HEK293T (cell line): ENCODE measurements at places on chromosomes 7 and 10.

DNA sequence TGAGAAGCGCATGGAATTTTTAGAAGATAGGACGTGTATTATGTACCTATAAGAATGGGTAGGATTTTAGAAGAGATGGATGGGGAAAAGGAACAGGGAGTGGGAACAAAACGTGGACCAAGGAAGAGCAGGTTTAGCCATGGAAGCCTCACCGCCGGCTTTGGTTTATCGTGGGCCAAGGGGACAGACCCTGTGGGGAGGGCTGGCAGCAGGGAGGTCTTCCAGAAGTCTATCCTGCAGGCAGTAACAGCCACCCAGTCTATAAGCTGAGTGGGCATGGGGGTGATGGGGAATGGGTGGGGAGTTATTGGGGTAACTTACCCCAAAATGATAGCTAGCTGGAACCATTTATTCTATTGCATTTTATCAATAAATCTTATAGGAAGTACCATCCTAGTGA, 44.9 kb downstream of the IKZF1 start:
- no peak for DNase-seq

DNA sequence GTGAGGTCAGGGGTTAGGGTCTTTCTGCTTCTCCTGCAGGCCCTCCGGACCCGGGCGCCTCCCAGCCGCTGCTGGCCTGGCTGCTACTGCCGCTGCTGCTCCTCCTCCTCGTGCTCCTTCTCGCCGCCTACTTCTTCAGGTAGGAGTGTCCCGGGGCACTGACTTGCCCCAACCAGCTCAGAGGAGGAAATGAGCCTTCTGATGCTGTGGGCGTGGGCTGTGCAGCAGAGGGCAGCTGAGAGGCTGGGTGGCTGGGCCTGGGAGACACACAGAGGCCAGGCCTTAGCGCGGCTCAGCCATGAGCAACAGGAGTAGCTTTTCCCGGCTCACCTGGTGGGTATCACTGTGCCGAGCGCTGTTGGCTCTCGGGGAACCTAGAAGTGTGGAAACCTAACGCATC, 78.9 kb downstream of the MKI67 start:
- DNase-seq: no peak

GRCh38 chr7:152751449-152752141, 8.0 kb upstream of the ACTR3B start:
- DNase-seq: no peak

- no peak for DNase-seq
These were observed 96.0 kb downstream of the VIPR2 start for GRCh38 chr7:159048656-159049055.

GRCh38 chr7:94579470-94579869, 69.9 kb downstream of the CASD1 start:
- no peak for DNase-seq

DNA sequence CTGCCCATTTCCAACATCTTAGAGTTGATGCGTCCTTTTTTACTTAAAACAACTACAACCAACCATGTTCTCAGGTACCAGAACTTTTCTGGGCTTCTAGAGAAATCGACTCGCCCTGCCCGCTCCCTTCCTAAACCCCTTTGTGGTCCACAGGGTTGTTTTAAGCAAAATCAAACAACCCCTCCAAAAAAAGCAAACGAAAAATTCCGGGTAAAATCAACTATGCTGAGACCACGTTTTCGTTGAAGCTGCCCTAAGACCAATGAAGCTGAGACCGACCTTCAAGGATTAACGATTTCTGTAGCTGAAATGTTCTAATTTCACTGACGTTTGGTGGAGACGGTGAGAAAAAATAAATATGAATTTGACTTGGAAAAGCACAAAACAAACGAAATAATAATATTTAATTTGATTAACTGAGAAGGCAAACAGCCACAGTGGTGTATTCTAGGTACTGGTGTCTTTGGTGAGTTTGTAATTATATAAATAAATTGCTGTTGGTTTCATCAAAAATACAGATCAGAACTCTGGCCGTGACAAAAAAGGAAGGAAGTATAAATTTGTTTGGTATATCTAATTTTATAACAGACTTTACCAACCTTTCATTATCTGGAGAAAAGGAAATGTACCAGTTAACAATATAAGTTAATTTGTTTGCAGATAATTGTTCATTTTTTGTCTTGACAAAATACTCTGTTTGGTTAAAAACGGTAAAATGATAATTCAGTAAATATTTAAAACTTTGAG, 4.7 kb upstream of the IGF2BP3 start:
- DNase-seq: no peak

DNA sequence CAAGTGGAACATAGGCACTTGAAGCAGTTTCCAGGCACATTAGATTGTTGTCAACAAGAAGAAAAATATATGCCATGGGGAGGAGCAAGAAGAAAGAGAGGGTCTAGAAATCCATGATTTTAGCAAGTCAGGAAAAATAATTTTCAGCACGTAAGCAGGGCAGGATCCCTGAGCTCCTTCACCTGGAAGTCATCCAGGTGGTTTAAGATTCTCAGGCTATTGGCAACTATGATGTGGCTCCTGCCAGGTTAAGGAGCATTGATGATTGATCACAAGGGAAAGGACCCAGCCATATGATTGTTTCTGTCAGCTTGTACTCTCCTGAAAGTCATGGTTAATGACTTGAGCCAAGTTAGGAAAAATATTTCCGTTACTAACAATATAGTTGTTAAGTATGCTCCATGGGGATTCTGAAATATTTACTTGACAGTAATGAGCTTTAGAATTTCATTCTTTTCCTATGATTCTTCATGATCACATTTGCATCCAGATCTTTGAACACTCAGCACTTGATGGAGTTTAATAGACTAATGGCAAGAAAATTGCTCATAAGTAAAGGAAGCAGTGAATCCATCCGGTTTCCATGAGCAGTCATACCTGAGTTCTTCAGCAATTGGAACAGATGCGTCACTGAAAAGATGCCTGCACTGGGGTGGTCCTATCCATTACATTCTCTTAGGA, 209.1 kb downstream of the BICC1 start:
- DNase-seq: no peak

DNA sequence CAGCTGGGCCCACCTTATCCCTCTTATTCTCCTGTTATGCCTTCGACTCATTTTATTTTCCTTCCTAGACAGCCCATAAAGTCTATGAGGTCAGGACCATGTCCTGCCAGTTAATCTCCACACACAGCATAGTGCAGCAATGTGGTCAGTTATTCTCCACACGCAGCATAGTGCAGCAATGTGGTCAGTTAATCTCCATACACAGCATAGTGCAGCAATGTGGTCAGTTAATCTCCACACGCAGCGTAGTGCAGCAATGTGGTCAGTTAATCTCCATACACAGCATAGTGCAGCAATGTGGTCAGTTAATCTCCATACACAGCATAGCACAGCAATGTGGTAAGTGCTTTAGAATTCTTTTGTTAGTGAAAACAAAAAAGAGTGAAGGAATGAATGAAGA, 77.8 kb downstream of the TEX36 start:
- DNase-seq: no peak

GRCh38 chr10:116171505-116171904, 101.5 kb downstream of the GFRA1 start:
- DNase-seq: no peak

DNA sequence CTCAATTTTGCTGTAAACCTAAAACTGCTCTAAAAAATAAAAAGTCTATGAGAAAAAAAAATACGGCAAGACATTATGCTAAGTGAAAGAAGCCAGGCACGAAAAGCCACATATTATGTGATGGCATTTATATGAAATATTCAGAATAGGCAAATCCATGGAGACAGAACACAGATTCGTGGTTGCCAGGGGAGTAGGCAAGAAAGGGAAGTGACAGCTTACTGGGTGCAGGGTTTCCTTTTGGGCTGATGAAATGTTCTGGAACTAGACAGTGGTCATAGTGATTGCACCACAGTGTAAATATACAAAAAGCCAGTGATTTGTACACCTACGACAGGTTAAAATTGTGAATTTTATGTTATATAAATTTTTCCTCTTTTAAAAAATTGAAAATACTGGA, 41.3 kb upstream of the GLI3 start:
- no peak for DNase-seq

- no peak for DNase-seq
These were observed 308.5 kb downstream of the EXOC4 start for GRCh38 chr7:133561396-133561795.

GRCh38 chr7:71535616-71536015, 403.7 kb downstream of the GALNT17 start:
- no peak for DNase-seq

DNA sequence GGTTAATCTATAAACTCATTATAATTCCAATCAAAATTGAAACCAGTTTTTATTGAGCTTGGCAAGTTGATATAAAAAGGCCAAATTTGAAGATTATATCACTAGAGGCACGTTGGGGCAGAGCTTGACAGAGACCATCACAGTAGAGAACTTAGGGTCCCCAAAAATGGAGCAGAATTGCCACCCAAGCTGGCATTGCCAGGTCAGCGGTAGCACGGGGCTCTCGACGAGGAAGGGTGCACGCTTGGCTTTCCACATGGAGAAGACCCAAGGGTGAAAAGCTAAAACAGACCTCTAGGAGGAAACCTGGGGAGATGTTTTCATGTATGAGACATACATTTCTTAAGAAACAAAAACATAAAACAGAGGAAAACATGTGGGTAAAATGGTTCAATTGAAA, 4.3 kb upstream of the JAKMIP3 start:
- DNase-seq: no peak

DNA sequence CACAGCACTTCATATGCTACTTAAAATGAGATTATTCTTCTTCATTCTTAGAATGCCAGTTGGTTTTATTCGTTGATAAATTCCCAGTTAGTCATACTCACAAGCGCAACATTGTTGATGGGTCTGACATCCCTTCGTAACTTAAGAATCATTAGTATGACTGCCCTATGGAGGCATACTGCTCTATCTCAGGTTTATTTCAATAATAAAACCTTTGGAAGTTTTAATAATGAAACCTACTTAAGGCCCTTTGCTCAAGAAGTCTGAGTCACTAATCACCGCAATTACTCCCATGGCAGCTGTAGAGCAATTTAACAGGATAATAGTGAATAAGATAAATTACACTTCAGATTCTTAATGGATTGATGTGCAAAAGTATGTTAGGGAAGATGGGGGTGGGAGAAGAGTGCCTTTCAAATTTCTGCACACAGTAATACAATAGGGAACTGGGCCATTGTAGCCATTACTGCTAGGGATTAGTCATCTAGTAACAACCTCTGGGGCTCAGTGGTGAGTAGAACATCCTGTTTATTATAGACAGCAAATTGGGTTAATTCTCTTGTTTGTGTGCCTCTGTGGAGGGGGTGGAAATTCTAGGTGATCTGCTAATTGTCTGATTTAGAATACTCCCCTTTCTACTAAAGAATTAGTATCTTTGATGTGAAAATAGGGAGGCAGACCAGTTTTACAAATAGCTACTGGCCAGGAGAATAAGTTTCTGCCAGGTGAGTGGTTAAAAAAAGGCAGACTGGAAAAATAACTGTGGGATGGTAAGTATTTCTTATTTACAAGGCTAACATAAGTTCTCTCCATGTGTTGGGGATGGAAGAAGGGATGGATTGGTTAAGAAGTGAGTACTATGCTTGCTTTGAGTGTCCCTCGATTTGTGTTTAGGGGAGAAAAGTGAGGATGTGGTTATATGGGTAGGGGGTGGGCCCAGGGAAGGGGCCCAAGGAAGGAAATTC, 74.5 kb upstream of the VKORC1L1 start:
- no peak for DNase-seq

GRCh38 chr10:24310104-24310503, 101.2 kb downstream of the KIAA1217 start:
- no peak for DNase-seq

GRCh38 chr7:67743501-67743900, 746.9 kb downstream of the TYW1 start:
- no peak for DNase-seq

- peak; percentile 56 for DNase-seq
These were observed 17.0 kb upstream of the SFRP5 start for GRCh38 chr10:97788552-97789442.

DNA sequence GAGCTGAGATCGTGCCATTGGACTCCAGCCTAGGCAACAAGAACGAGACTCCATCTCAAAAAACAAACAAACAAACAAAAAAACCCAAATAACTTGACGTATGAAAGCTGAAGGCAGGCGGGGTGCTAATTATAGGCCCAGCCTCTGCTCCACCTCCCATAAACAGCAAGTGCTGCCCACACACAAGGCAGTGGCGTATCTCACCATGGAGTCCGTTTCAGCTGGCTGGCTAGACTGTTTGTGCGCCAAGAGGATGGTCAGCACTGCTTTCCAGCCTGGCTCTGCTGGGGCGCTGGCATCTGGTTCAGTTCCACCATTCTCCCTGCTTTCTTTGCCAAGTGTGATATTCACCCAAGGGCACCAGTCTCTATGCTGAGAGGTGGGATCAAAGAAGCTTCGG, 29.1 kb downstream of the ZC3HC1 start:
- no peak for DNase-seq

GRCh38 chr10:62072901-62073300, 171.4 kb downstream of the ARID5B start:
- DNase-seq: no peak

DNA sequence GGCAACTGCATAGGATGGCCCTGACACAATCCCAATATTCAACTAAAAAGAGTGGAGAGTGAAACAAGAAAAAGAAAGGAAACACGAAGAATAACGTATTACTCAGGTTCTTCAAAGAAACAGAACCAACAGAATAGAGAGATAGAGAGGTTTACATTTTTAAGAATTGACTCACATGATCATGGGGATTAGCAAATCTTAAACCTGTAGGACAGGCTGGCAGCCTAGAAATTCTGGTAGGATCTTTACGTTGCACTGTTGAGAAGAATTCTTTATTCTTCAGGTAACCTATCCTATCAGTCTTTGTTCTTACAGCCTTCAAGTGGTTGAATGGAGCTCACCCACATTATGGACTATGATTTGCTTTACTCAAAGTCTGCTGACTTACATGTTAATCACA, 103.9 kb downstream of the AASS start:
- no peak for DNase-seq
